Endothelial cell (in vitro differentiated cells): ENCODE measurements at places on chromosomes 16 and 17.

DNA sequence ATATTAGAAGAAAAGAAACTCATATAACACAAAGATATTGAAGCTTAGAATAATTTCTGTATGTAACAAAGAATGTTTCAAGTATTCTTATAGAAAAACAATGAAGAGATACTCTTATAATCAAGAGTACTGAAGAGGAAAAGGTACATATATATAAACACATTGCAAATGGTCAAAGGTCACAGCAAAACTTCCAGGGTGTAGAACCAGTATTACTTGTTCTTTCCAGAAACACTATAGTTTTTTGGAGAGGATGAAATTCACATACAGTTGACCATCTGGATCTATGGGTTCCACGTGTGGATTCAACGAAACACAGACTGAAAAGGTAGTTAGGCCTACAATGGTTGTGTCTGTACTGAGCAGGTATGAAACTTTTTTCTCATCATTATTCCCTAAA is 22.6 kb downstream of the PRPSAP1 start:
- no peak for DNase-seq

GRCh38 chr17:31916491-31917064 is 15.1 kb upstream of the UTP6 start:
- DNase-seq, result no peak

DNA sequence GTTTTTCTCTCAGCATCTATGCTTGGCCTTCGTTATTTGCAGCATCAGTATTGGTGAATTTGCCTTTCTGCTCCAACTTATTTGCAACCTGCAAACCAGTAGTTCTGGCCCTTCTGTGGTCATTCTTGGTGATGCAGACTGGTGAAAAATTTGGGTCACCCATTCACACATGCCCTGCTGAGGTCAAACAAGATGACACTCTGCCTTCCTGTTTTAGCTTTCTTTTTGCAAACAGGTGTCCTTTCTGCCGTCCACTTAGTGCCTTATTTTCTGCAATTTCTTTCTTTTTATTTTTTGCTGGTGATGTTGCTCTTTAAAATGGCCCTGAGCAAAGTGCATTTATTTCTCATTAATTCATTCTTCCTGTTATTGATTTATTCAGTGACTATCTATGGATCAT is 31.3 kb downstream of the PLCG2 start:
- no peak for DNase-seq

DNA sequence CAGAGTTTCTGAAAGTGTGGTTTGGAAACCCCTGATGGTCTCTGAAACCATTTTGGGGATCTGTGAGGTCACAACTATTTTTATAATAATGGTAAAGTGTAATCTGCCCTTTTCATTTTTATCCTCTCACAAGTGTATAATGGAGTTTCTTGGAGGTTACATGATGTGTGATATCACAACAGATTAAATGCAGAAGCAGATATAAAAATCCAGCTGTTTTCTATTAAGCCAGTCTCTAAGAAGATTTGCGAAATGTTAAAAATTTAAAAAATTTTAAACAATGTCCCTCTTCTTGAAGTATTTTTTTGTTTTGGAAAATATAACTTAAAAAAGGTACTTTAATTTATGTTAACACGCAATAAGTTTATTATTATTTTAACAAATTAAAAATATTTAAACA is 48.7 kb downstream of the RPGRIP1L start:
- DNase-seq, result no peak

- no peak for DNase-seq
Observed at GRCh38 chr16:15996432-15997109, 47.2 kb downstream of the ABCC1 start.

- DNase-seq, result no peak
Observed at GRCh38 chr17:7816926-7817642, 16.9 kb upstream of the KDM6B start.

- DNase-seq, result no peak
Observed at GRCh38 chr16:23514381-23515152, 4.3 kb upstream of the GGA2 start.

- no peak for DNase-seq
Observed at GRCh38 chr16:58346831-58347371, 45.4 kb upstream of the GINS3 start.

- DNase-seq, result no peak
Observed at GRCh38 chr17:10139577-10139976, 58.8 kb downstream of the GAS7 start.

DNA sequence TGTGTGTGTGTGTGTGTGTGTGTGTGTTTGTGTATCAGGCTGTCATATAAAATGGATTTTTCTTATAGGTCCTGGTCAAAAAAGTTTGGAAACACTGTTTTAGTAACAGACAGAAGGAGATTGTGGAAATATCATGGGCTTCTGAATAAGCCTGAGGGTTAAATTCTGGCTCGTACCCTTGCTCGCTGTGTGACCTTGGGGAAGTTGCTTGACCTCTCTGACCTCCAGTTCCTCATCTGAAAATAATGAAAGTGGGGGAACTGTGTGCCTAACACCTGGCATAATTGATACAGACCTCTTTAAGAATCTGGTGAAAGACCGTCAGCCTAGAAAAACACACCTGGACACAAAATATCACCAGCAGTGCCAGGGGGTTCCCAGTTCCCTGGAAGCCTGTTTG is 25.6 kb upstream of the PIK3R6 start:
- no peak for DNase-seq

GRCh38 chr16:58638148-58639036 is 8.8 kb upstream of the CNOT1 start:
- DNase-seq, result peak; percentile 12

DNA sequence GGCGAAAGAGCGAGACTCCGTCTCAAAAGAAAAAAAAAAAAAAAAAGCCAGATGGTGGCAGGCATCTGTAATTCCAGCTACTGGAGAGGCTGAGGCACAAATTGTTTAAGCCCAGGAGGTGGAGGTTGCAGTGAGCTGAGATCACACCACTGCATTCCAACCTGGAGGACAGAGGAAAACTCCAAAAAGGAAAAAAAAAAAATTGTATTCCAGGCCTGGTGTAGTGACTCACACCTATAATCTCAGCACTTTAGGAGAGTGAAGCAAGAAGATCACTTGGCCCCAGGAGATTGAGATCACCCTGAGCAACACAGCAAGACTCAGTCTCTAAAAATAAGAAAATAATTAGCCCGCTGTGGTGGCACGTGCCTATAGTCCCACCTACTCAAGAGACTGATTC is 20.1 kb downstream of the HBQ1 start:
- no peak for DNase-seq

GRCh38 chr16:61887903-61888302 is 148.3 kb downstream of the CDH8 start:
- no peak for DNase-seq

DNA sequence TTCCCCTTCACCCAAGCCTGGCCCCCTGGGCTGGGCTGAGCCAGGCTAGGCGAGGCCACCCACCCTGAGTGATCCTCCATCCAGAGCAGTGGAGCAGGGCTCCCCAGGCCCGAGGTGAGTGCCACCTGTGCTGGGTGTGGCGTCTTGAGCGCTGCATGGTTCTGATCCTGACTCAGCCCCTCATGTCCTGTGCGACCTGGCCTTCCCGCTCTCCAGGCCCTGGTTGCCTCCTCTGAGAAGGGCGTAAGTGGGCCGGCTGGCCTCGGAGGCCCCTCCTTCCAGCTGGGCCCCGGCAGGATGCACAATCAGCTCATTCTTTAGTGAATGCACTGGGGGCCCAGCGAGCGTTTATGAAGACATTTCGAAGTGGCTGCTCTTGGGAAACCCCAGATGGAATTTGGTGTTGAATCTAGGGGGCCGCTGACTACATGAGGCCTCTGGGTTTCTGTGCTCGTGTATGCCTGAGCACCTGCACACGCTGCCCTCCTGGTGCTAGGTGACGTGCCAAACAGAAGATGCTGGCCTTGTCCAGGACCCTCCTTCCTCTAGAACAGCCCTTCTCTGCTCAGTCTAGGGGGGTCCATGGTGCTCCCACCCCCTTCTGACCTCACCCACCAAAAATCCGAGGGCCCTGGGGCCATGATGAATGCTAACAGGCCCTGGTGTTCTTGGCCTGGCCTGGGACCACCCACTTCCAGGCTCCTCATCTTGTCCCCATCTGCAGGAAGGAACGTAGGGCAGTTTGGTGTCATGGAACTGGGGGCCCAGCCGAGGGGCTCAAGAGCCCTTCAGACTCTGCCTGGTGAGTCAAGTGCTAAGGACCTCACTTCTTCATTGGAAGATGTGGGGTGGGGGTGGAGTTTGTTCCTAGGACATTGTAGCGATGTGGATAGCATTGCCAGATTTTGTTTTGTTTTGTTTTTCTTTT is 3.6 kb upstream of the TMEM92 start:
- no peak for DNase-seq

- DNase-seq, result no peak
Observed at GRCh38 chr16:11180489-11180888, 75.5 kb downstream of the SOCS1 start.

- DNase-seq, result no peak
Observed at GRCh38 chr17:10055262-10055975, 143.0 kb downstream of the GAS7 start.

DNA sequence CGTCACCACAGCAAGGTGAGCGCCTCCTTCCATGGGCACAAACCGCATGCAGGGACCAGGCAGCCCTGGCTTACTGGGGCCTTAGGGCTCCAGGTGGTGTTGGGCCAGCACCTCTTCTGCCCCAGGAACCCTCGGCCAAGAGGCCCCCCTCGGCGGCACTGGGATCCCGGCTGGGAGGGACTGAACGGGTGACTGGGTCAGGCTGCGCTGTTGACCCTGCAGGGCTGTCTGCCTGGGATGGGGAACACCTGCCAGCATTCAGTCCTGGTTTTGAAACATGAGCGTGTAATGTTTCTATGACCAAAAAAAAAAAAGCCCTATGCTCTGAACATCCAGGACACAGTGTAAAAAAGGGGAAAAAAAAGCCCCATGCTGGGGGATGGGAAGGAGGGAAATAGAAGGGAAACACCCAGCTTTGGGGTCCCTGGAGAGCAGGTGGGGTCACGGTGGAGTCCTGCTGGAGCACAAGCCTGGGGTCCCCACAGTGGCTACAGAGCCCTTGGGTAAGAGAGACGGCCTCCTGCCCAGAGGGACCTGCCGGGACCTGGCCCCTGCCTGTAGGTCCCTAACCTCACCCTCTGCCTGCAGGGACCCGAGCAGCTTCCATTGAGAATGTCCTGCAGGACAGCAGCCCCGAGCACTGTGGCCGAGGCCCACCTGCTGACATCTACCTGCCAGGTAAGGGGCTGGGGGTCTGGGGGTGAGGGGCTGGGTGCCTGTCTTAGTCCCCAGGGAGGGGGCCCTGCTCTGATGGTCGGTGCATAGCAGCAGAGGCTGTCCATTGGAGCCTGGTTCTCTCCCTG is 9.9 kb upstream of the NUDT16L1 start:
- no peak for DNase-seq

- DNase-seq, result no peak
Observed at GRCh38 chr16:4328782-4329775, 13.2 kb downstream of the GLIS2 start.

DNA sequence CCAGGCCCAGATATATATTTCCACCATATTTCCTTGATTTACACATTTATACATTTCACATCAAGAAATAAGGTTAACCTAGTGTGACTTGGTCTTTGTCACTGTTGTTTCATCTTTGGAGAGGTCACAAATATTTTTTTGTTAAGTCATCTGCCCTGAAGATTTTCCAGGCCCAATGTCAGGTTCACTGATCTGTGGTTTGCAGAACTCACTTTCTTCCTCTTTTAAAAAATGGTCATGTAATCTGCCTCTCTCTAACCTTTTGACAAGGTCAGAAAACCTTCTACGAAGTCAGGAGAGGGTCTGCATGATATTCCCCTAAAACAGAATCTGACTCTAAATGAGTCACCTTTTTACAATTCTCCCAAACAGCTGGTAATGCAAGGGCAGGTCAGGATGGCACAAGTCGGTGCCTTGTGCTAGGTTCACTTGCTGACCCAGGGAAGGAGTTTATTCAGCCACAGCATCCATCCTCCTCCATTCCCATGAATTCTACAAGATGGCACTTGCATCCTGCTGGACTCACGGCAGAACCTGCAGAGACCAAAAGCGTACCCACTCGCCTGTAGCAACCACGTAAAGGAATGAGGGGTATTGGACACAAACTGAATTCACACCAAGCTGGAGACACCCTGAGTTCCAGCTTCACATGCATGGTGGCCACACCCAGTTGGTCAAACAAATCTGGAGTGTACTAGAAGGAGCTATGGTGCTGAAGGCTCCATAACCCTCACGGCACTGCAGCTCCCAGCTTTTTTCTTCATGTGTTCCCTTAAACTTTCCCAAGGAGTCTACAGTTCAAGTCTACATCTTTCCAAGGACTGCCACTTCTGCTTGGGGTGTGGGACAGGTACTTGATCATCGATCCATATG is 1.6 kb upstream of the KIAA0513 start:
- DNase-seq, result no peak

- no peak for DNase-seq
Observed at GRCh38 chr17:163514-164098, 17.8 kb downstream of the DOC2B start.

GRCh38 chr16:89152831-89153700 is 18.5 kb upstream of the CDH15 start:
- no peak for DNase-seq

DNA sequence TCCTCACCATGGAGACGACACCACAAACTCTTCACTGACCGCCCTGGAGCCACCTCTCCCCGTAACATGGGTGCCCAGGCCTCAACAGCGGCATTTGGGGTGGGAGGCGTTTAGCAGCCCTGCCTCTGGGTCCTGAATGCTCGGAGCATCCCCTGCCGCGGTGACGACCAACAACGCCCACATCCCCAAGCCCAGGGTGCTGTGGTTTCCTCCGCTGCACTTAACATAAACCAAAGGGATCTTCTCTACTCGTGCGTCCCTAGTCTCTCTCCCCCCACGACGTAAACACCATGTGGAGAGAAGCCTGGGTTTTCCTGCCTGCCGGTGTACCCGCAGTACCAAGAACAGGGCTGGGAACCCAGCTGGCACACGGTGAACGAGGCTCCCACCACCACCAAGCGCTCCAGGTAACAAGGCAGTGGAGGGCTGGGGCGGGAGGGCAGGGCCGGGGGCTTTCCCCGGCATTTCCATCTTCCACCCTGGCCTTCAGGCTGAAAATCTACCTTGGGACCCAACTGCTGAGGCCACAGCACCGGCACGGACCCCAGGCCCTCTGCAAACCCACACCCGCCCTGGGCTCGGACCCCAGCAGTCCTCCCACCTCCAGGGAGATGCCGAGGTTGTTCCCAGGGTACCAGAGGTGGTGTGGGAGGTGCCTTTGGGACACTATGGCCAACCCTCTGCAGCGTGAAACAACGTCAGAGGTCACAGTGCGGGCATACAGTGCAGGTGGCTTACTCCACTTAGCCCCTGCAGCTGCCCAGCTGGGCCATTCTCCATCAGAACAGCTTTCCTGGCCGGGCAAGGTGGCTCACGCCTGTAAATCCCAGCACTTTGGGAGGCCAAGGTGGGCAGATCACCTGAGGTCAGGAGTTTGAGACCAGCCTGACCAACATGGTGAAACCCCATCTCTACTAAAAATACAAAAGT is 54.3 kb downstream of the TIMM22 start:
- DNase-seq, result no peak
